NCI-H2171 (cell line): ENCODE measurements at places on chromosomes 12 and 14.

DNA sequence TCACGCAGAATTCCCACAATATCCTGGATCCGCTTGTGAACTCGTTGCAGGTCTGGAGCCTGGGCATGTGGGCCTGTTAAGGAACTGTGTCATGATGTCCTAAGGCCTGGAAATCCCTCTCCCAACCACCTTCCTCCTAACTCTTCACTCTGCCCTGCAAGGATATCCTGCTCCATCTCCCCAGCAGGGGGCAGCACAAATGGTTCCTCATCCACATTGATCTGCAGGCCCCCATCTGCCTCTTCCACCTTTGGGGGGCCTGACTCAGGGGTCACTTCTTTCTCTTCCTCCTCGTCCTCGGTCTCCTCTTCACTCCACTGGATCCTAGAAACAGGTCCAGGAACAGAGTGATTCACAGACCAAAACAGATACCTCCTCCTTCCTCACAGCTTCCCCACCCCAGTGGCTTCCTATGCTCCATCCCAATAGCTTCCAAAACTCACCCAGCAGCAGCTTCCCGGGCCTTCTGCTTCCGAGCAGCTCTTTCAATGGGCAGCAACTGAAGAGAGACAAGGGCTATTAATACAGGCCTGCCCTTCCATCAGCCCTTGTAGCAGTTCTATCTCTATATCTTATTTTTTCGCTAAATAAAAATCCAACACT is 4.5 kb downstream of the NOP2 start:
- peak; percentile 71 for DNase-seq

DNA sequence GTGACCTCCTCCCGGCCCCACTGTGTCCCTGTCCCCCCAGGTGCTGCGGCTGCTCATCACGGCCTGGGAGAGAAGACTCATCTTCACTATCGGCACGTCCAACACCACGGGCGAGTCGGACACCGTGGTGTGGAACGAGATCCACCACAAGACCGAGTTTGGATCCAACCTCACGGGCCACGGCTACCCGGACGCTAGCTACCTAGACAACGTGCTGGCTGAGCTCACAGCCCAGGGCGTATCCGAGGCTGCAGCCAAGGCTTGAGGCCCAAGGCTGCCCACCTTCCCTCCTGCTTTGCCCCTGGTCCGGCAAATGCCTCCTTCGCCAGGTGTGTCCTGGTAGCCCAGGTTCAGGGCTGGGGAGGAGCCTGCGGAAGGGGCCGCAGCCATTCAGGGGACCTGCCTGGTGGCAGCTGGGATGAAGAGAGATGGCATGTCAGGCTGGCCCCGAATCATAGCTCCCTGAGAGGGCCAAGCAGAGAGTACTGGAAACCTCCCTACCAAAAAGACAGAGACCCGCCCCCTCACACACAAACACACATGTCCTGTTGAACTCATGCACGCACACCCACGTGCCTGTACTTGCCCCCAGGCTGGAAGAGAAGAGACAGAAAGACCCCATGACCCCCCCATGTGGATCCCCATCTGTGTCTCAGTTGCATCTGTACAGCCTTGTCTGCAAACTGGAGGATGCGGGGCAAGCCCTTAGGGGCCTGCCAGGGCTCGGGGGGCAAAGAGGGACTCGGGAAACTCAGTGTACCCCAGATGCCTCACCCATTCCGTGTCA is 38.7 kb downstream of the RASAL1 start:
- DNase-seq: peak; percentile 54

GRCh38 chr14:70183991-70184390 is 4.8 kb downstream of the SLC8A3 start:
- no peak for DNase-seq

DNA sequence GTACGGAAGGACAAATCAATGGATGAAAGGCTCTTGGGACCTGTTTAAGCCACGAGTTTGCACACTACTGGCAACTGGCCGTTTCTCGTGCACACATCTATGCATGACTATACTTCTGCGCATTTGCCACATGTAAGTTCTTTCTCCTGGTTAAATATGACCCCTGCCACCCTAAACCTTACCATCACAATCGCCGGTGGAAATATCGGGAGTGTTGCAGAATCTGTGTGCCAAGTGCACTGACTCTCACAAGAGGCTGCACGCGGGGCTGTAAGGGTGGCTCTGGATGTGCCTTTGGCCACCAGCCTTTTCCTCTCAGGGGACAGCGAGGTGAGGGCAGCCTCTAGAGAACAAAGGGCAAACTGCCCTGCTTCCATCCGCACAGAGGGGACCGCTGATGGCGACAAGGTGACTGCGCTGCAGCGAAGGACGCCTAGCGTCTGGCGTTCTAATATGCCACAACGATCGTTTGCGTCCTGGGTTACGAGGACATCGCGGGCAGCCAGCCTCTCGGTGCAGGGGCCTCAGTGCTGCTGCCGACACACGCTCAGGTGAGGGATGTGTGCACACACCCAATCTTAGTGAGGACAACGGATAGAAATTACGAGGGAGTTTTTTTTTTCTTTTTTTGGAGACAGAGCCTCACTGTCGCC is 232.2 kb downstream of the PCNX1 start:
- no peak for DNase-seq

DNA sequence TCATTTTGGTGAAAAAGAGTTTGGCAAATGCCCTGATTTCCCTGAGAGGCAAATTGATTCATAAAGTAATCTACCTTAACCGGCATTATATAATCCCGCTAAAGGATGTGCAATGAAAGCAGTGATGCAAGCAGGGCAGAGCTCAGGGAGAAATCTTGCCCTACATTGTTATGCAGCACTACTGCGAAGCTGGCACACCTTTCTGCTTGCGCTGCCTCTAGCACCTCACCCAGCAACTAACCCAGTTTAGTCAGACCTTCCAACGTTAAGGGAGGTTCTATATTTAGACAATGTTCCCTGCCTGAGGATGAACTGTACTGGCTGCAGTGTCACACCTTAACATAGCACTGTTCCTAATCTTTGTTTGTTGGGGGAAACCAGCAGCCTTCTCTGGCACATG is 60.8 kb upstream of the CCDC196 start:
- no peak for DNase-seq

DNA sequence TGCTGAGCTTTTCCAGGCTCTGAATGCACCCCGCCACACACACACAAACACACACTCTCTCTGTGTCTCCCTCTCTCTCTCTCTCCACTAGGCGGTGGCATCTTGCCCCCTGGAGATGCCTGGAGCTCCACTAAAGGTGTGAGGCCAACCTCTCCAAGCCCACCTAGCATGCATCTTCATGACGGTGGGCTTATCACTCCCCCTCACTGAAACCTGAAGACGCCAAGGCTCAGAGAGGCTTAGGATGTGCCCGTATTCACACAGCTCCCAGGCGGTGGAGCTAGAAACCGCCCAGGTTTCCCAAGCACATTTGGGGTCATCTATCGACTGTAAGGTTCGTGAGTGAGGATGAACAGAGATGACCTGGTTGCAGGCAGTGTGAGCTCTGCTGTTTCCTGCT is 42.6 kb upstream of the BCL11B start:
- DNase-seq: no peak

DNA sequence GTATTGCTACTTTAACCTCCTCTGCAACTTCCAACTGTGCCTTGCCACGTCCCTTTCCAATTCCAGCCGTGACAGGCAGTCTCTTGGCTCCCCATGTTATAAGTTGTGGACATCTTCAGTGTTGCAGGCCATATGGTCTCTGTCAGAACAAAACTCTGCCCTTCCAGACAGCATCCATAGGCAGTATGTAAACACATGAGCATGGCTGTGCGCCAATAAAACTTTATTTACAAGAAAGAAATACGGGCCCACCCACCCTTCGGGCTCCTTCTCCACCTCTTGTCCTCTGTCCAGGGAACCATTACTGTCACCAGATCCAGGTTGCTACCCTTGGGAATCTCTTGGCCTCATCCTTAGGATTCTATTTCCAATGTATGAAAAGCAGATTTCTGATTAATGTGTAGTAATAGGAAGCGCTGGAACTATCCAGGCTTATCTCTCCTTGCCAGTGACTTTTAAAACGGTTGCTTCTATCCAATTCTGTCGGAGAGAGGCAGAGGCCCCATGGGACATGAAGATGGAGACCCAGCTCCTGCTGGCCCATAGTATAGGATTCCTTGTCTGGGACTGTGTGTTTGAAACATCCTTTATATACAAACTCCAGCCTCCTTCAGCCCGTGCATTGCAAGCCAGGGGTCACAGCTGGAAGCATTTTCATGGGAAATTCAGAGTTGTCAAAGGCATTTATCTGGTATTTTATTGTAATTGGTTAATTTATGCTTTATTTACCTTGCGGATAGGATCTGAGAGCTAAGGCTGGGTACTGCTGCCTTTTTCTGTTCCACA is 114.4 kb downstream of the ZNF664 start:
- DNase-seq: no peak

GRCh38 chr14:37865719-37866549 is 270.5 kb downstream of the TTC6 start:
- DNase-seq: no peak

- no peak for DNase-seq
These were observed 36.5 kb upstream of the DYNC1H1 start for GRCh38 chr14:101927859-101928258.

GRCh38 chr12:105665366-105665765 is 334.9 kb downstream of the C12orf75 start:
- DNase-seq: no peak

GRCh38 chr14:85358136-85358785 is 171.7 kb upstream of the FLRT2 start:
- no peak for DNase-seq

- no peak for DNase-seq
These were observed 92.8 kb downstream of the LGMN start for GRCh38 chr14:92655419-92656201.

- no peak for DNase-seq
These were observed 2.6 kb downstream of the LRRC10 start for GRCh38 chr12:69608114-69608513.

DNA sequence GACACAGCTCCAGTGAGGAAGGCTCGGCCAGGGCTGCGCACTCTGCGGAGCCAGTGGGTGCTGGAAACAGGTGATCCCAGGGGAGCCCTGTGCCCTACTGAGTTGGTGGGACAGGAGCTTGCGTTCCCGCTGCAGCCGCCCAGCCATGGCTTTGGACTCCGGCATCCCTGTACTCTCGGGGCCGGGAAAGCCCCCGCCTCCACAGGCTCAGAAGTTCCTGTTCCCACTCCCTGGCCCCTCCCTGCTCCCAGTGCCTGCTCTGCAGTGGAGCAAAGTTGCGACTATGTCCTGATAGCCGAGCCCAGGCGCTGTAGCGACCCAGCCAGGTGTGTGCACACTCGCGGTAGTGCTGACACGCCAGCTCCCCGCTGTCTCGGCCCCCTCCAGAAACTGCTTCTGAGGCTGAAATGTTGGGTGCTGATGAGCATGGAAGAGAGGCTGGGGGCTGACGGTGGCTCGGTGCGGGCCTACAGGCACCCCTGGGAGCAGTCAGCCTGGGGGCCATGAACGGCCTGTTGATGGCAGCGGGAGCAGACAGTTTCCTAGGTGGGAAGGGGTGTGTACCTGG is 344.6 kb upstream of the MGAT4C start:
- no peak for DNase-seq

DNA sequence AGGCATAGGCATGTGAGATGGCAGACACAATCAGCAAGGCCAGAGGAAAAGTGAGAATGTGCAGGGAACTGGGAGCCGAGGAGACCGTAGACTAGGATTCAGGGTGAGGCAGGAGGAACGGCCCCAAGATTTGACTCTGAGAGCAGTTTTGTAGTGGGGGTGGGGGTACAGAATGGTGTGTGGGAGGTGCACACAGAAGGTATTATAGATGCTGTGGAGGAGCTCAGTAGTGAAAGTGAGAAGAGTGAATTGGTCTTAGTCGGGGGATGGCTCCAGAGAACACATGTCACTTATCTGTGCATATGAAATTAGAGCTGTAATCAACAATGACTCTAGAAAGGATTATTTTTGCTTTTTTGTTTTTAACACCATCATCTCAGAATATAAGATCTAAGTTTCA is 11.9 kb downstream of the ZNF664 start:
- no peak for DNase-seq

DNA sequence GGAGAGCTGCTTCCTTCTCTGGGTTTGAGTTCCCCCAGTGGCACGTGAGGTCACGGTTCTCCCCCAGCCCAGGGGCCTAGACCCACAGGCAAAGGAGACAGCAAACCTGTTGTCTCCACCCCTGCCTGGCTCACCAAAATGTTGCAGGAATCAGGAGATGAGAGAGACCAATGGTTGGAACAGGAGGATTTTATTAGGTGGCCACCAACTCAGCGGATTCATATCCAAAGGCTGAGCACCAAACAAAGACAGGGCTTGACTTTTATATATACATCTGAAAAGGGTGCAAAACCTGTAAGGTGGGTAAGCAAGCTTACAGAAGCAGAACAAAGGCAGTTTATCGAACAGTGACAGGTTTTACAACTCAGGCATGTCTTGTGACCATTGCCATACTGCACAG is 9.2 kb upstream of the ADAM21 start:
- no peak for DNase-seq

DNA sequence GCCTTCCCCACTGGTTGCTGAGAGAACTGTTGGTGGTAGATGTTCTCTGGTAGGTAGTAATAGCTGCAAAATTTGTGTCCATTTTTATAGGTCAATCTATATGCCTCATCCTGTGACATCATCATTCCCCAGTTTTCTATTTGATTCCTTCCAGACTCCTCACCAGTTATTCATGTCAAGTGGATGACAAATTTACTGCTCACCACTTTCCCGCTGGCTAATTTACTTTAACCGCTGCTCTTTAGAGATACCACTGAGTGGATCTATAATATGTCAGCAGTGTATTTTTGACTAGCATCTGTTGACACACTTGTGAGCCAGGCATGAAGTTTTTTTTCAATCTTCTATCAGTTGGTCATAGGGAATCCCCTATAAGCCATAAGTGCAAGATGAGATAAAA is 24.6 kb downstream of the GPR65 start:
- DNase-seq: no peak

DNA sequence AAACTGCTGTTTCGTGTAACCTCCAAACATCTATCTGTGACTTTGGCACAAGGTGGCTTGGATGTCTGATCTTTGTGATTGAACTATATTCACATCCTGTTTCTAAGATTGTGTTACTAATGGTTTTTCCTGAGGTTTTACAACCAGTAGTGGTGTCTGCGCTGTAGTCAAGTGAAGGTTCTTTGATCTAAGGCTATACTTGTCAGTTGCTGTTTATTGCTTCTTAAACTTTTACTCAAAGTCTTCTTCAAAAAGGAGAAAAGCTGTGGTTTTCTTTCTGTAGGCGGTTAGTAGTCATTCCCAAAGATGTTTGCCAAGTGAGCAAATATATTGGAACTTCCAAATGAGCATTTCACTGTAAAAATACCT is 12.3 kb upstream of the CALM1 start:
- no peak for DNase-seq
